ENCODE measurements at places on chromosomes 6 and 20.

- no peak for DNase-seq
Observed at GRCh38 chr6:40457261-40457660, 129.9 kb downstream of the LRFN2 start.

GRCh38 chr6:121780325-121781321 lies 345.2 kb downstream of the GJA1 start:
- no peak for DNase-seq

- DNase-seq, result no peak
Observed at GRCh38 chr6:106727480-106728149, 98.2 kb downstream of the QRSL1 start.

GRCh38 chr20:53319716-53320115 lies 273.9 kb downstream of the ZNF217 start:
- DNase-seq, result no peak

GRCh38 chr6:93420163-93420795 lies 920 bp upstream of the EPHA7 start:
- DNase-seq, result no peak

DNA sequence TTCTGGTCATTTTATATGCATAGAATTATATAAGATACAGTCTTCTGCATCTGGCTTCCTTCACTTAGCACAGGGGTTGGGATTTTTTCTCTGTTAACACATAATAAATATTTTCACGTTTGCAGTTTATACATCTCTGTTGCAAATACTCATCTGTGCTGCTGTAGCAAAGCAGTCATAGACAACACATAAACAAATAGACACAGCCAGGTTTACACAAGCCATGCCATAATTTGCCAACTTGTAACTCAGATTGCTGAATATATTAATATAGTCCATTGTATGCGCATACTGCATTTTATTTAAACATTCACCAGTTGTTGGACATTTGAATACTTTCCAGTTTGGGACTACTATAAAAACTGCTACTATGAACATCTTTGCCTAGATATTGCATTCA lies 35.0 kb downstream of the LMBRD1 start:
- DNase-seq, result no peak

- DNase-seq, result no peak
Observed at GRCh38 chr6:129280749-129281148, 397.8 kb downstream of the LAMA2 start.
